DND-41 (cell line): ENCODE measurements at places on chromosomes 16 and 17.

DNA sequence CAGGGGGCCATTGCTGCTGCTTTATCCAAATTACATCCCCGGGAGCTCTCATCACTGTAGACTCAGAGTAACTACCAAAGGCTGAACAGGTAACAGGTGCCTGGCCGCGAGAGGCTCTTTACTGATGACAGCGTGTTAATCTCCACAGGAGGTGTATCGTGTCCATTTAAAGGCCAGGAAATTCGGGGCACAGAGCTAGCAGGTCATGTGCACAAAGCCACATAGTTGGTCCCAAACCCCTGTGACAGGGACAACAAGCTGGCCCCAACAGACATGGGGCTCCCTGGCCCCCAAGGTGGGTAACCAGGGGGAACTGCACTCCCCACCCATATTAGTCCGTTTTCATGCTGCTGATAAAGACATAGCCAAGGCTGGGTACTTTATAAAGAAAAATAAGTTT is 55.3 kb upstream of the RBFOX3 start:
- no peak for DNase-seq

DNA sequence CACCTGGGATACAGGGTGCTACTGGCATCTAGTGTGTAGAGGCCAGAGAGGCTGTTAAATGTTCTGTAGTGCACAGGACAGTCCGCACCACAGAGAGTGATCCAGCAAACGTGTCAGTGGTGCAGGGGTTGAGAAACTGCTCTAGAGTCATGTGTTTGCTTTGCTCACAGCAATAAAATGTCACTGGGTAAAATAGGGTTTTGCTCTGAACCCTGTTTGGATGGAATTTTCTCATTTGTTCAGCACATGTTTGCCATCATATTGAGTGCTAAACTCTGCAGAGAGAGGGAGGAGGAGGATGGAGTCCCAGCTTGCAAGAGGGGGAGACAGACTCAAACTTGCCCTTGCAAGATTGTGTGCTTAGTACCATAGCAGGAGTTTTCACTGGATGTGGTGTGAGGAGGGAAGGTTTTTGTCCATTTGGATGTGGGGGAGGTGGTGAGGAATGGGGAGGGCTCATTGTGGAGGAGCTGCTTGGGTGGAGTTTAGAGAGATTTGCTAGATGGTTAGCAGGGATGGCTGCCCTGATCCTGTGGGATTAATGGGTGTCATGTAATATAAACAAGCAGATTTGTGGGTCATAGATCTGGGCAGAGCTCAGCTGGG is 11.8 kb downstream of the PLCG2 start:
- no peak for DNase-seq

DNA sequence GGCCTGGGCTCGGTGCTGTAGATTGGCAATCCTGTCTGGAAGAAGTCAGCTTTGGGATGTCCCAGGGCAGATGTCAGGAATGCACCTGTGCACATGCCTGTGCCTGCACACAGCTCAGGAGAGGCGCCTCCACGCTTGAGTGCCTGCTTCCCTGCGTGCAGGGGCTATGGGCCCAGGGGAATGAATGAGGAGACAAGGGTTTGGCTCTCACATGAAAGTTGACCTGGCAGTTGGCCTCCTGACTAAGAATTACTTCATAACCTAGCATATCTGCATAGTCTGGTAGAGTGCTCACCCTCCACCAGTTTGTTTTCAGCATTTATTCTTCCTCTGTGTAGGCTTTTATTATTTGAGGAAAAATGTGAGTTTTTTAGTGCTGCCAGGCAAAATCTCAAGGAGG is 50.0 kb downstream of the PLD6 start:
- no peak for DNase-seq

GRCh38 chr17:17087424-17088015 is 45.3 kb downstream of the MPRIP start:
- DNase-seq, result no peak

- no peak for DNase-seq
These were observed 211.6 kb upstream of the FOXF1 start for GRCh38 chr16:86298758-86299134.

DNA sequence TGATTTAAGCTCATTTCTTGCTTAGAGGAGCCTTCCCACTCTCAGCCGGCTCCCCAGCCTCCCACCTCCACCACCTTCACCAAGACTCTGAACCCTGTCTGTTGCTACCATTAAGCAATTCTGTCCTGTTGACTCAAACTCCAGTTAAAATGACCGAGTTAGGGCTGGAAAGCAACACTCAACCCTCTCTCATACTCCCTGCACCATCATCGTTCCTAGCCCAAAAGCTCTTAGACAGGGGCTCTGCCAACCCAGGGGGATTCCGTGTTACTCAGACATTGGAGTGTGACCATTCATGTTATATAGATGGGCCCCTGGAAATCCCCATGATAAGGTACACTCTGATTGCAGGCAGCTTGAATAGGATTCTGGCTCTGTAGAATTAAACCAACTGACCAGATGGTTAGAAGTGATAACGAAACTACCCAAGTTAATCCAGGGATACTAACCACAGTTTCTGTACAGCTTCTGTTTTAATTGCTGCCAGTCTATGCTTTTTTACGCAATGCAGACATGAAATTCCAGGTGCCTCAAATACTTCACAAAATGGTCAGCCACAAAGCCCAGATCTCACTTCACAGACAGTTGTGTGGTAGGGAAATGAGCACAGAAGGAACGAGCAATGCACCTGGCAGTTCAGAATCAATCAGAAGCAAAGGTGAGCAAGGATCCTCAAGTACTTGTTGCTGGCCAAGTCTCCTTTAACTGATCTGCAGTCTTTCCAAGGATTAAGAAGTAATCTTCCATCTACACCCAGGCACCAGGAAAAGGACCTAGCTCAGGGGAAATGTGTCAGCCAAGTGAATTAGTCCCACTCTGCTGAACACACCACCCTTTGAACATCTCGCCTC is 2.1 kb downstream of the SSTR2 start:
- DNase-seq, result no peak

DNA sequence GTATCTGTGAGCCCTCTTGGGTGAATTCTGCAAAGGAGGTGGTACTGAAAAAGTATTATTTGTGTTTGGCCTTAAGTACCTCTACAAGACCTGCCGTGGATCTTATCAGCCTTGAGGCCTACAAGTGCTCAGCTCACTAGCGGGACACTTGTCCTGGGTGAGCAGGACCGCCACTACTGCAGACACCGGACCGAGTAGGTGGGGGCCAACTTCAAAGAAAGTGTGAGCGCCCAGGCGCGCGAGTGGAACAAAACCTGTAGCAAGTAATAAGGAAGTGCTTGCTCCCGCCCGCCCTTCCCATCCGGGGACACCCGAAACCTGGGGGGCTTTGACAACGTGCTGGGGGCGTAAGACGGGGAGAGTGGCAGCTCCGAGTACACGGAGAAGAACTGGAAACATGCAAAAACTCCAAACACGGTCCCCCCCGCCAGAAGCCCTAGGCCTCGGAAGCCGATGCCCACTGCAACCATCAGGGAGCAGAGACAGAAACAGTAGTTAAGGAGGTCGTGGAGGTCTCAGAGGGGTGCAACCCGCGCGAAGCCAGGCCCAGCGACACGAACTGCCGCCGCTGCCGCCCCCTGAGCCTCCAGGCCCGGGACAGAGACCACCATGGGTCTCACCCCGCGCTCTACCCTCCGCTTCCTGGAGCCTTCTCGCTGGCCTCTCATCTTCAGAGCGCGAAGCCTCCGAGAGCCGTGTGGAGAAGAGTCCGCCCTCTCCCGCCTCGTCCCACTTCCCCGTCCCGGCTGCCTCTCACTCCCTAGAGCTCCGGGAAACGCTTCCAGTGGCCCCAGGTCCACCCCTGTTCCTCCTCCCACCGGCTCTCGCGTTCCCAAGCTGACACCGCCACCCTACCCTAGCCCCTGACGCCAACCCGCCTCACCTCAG is 537 bp downstream of the CNOT1 start:
- peak; percentile 67 for DNase-seq

- no peak for DNase-seq
These were observed 6.2 kb downstream of the FUS start for GRCh38 chr16:31186176-31186575.

GRCh38 chr17:43707184-43707583 is 45.5 kb upstream of the MEOX1 start:
- no peak for DNase-seq
